ENCODE measurements at places on chromosomes 12 and 14.

GRCh38 chr12:92827836-92828431, 101.2 kb downstream of the EEA1 start:
- no peak for DNase-seq

DNA sequence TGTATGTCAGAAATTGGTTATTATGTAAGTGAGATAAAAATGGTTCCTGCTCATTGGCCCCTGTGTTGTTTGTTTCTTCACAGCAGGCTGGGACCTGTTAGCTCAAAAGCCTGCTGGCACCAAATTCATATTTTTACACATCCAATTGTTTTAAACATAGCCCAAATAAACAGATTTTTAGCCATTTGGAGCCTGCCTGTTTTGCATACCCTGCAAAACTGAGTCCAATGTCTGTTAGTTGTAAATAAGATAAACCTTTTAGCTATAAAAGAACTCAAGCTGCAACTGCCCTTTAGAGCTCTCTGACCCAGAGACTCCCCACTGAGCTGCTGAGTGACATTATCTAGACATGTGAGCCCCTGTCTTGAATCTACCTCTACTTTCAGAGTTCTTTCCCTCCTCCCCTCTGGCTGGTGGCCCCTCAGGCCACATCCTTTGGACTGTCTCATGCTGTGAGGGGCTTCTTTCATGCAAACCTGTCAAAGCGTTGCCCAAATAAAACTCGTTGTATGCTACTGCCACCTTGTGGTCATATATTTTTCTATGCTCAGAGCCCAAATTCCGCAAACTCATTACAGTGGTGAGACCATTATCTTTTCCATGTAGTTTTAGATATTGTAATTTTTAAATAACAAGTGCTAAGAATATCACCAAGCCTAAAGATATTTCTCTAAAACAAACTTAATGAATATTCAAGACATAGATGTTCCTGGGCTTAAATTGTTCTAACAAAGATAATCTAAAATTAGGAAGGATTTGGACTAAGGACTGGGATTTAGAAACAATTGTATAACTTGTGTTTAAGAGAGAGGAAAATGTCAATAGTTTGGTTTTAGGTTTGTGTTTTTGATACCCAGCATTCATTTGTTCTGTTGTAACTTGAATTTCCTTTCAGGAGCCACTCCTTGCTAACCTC, 337.9 kb downstream of the AACS start:
- DNase-seq: no peak

GRCh38 chr14:93337143-93337753, 4.4 kb upstream of the BTBD7 start:
- no peak for DNase-seq

- DNase-seq: no peak
Observed at GRCh38 chr12:62834971-62835547, 99.9 kb downstream of the PPM1H start.

GRCh38 chr14:80152166-80152565, 59.1 kb downstream of the DIO2 start:
- DNase-seq: no peak

DNA sequence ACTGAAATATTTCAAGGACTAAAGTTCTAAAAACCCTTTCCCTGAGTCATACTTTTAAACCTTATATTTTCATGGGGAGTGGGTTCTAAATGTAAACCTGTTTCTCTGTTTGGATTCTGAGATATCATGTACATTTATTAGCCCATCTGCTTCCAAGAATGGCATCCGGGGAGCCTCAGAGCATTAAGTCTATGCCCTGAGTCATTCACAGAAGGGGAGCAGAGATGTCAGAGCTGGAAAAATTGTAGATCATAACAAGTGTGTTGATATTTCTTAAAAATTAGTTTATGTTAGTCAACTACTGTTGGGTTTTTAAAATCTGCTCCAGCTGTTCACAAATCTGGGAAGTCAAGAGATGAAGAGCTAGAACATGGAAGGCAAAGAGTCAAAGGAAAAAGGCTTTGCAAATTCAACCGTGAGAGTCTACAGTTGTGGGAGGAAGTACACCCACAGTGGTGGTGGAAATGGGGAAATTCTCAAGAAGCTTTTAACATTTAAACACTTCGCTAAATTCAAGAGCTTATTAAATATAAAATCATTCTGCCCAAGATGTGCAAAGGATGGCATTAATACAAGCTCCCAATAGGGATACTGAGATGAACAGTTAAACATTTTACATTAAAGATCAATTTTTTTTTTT, 70.5 kb upstream of the FLRT2 start:
- no peak for DNase-seq

DNA sequence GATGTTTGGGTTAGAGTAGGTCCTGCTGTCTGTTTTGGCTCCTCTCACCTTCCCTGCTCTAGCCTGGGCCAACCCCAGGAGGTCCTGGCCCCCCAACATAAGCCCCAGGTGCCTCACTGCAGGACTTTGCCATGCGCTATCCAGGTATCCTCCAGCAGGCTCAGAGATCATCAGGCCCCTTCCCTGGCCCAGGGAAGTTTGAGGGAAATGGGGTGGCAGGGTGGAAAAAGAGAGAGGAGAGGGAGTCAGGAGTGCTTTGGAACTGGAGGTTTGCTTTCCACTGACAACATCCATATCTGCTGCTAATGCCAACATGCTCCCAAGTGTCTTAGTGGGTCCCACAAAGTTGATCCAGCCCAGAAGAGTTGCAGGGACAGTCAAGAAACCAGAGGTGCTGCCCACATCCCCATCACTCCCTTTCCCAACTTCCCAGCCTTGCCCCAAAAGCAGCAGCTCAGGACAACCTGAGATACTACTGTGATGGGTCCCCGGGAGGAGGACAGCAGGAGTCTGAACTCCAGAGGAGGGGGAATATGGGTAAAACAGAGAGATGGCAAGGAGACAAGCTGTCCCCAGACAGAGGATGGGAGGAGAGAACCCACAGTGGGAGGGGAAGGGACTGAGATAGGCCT, 677 bp downstream of the TNS2 start:
- no peak for DNase-seq

DNA sequence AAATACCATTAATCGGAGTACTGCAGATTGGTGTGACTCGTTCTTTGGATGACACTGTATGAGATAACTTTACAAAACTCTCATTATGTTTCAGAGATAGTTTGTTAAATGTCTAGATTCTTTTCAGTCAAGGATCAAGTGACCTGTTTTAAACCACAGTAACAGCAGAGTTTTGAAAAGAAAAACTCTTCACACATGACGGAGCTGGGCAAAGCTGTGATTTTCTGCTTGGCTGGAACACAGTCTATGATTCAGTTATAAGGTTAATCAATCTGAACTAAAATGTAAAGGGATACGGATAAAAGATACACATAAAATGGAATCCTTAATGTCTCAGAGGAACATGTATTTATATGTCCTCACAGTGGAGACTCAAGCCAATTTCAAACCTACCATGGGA, 573.2 kb downstream of the PRKD1 start:
- DNase-seq: no peak

GRCh38 chr14:24196071-24197055, 1.1 kb upstream of the TM9SF1 start:
- no peak for DNase-seq

GRCh38 chr12:5571115-5571514, 139.2 kb downstream of the NTF3 start:
- no peak for DNase-seq

DNA sequence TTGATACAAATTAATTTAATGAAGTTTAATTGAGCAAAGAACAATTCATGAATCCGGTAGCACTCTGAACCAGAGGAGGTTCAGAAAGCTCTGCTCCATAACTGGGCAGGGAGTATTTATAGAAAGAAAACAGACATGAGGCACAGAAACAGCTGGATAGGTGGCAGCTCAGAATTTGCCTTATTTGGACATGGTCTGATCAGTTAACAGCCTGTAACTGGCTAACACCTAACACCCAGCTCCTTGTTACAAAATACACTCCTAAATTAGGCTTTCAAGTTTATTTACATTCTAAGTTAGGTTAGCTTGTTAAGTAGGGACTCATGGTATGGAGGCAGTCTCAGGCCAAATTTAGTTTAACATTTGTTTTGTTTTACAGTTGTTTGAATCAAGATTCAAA, 67.8 kb upstream of the TMCC3 start:
- DNase-seq: no peak

- no peak for DNase-seq
Observed at GRCh38 chr12:82411546-82412230, 53.4 kb downstream of the METTL25 start.

DNA sequence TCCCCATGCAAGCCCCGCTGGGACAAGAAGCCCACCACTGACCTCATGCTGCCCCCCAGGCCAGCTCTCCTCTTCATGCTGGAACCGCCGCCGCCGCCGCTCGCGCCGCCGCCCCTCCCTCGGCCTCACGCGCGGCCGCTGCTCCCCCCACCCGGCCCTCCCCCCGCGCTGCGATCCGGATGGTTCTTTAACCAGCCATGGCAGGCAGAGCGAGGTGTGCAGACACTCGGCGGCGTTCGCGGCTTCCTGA, at the start of gene DCAF5:
Gene DCAF5 (minus strand): TSS at position 218 of the 250 bp plus-strand sequence. CDS start 141 bp downstream, at position 77.
- DNase-seq: peak; percentile 73

GRCh38 chr14:55536204-55536708, 43.8 kb upstream of the KTN1 start:
- no peak for DNase-seq

DNA sequence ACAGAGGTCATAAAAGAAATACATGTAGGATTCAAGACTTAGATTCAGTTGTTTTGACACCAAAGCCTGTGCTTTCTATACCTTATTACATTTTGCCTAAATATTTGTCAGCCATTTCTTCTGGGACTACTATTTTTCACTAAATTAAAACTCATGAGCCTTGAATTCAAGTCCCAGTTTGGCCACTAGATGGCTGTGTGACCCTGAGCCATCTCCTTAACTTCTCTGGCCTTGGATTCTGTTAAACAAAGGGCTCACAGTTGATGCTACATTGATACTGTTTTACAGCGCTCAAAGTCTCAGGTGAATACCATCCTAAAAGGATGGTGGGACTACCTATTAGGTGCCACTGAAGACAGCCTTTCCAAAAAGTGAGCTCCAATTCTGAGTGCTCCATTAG, 39.6 kb upstream of the CCDC198 start:
- DNase-seq: no peak

All from stimulated activated CD8-positive, alpha-beta memory T cell treated with anti-CD3 and anti-CD28 coated beads, Interleukin-15, amount 100 ng/mL, for 24 hours (primary cell).